ENCODE measurements at places on chromosomes 11 and 22.

DNA sequence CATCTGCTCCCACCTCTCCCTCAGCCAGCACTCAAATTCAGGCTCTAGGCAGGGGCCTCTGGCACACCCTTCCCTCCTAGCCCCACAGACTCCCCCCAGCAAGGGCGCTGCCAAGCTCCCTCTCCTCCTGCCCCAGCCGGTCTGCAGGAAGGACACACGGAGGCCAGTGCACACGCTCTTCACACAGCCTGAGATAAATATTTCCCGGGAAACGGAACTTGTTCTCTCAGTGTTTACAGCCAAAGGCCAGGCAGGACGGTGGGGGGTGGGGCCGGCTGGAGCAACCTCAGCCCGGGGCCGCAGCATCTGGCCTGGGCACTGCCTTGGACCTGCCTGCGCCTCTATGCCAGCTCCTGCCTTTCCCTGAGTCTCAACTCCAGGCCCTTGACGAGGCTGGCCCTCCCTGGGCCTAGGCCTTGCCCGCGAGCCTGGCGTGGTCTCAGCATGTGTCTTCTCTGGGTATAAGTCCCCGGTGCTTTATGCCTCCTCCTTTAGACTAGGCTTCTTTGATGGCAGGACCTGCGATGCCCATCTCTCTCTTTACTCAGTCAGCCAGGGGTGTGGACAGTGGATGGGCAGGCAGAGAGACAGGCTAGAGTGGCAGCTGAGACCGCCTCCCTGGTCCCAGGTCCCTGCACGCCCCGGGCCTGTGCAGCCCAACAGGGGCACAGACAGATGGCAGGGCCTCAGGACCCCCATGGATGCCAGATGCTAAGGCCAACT lies 48.4 kb downstream of the PDE2A start:
- no peak overlapping the region for H3K4me3 ChIP-seq
- H3K27ac ChIP-seq = no peak overlapping the region
- H3K36me3 ChIP-seq = no peaks in the 10 kb centered on the region
- H3K27me3 ChIP-seq = no peaks in the 10 kb centered on the region
- DNase-seq = no peak

DNA sequence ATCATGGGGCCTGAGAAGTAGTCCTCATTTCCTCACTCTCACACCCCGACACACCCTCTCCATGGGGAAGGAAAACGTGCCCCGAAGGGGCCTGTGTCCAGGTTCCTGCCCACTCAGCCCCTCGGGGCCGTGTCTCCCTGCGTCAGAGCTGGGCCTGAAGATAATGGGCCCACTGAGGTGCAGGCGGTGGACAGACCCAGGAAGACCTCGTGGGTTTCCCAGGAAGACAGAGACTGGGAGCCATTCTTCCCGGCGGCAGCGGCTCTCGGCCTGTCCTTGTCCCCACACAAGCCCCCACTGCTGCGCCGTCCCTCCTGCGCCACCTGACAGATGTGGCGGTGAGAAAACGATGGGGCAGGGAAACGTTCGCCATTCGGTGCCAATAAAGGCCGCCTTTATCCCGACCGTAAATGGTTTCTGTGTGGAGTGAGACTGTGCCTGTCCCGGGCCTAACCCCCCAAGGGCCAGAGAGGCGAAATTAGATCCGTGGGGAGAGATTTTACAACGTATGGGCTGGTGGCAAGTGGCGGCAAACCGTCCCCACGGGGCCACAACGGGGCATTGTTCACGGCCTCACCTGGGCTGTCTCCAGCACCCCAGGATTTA lies 89.0 kb downstream of the CDKN1C start:
- no peak overlapping the region for H3K27ac ChIP-seq
- no peaks in the 10 kb centered on the region for H3K36me3 ChIP-seq
- peaks cover 12% of the 10 kb centered on the region for H3K27me3 ChIP-seq
- no peak overlapping the region for H3K4me3 ChIP-seq

DNA sequence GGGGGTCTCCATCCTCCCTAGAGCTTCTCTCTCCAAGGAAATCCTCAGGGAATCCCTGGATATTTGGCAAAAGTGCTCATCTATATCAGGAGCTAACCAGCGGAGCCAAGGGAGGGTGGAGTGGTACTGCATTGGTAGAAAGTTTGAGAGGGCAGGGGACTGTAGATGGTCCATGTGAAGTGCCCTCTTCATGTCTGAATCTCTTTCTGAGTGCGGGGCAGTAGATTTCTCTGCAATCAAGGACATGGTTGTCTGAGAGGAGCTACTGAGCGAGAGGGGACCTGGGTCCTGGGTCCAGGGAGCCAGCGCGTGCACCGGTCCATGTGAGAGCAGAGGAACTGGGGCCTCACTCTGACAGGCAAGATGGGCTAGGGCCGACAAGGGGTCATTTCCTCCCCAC lies 701 bp downstream of the DIXDC1 start:
- no peaks in the 10 kb centered on the region for H3K36me3 ChIP-seq
- H3K27ac ChIP-seq = no peak overlapping the region
- 0 out of 2 replicates have a peak, but pooled peaks cover 3% of the 10 kb centered on the region for H3K27me3 ChIP-seq
- H3K4me1 ChIP-seq = 0 out of 2 replicates have a peak, but pooled peaks cover 8% of the 10 kb centered on the region
- H3K4me3 ChIP-seq = no peak overlapping the region

- H3K36me3 ChIP-seq = no peaks in the 10 kb centered on the region
- H3K4me1 ChIP-seq = no peaks in the 10 kb centered on the region
- no peak for DNase-seq
- H3K27ac ChIP-seq = no peak overlapping the region
- no peaks in the 10 kb centered on the region for H3K27me3 ChIP-seq
Observed at GRCh38 chr11:76553554-76554476, 109.0 kb downstream of the EMSY start.

DNA sequence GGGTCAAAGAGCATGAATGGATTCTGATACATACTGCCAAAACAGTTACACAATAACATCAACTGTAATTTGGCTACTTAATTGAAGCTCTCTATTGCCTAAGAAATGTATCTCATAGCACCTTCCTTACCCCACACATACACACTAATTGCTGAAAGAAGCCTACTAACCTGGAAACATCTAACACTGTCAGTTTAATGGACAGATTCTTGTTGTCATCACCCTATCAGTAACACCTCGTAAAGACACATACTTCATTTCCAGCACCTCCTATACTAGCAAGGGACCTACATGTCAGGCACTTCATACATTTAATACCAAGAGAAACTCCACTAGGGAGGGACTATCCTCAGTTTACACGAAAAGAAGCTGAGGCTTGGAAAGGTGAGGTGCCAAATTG lies 9.9 kb downstream of the NAP1L4 start:
- no peak for DNase-seq
- no peaks in the 10 kb centered on the region for H3K27me3 ChIP-seq
- H3K36me3 ChIP-seq = no peaks in the 10 kb centered on the region
- H3K4me3 ChIP-seq = no peak overlapping the region

GRCh38 chr22:37681556-37682049 lies 4.5 kb upstream of the NOL12 start:
- H3K4me1 ChIP-seq = peaks cover 40% of the 10 kb centered on the region
- no peak overlapping the region for H3K27ac ChIP-seq
- no peak overlapping the region for H3K4me3 ChIP-seq

- H3K4me1 ChIP-seq = no peaks in the 10 kb centered on the region
- H3K36me3 ChIP-seq = no peaks in the 10 kb centered on the region
- no peak overlapping the region for H3K27ac ChIP-seq
- no peaks in the 10 kb centered on the region for H3K27me3 ChIP-seq
- DNase-seq = no peak
Observed at GRCh38 chr11:99973993-99974392, 713.1 kb upstream of the ARHGAP42 start.

DNA sequence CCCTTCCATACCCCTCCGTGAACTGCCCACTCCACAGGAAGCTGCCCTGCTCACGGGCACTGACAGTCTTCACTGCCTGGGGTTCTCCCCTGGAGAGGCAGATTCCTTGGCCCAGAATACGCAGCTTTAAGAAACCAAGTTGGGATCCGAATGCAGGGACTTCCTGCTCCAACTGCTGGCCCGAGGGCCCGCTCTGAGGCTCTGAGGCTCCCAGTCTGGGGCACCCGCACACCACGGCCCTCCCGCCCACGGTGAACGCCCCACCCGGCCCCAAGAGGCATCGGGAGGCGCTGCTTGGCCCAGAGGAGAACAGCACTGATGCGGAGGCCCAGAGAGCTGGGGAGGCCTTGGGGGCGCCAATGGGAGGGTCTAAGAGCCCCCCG lies 42.3 kb downstream of the IGF2 start:
- peaks cover 17% of the 10 kb centered on the region for H3K4me1 ChIP-seq
- no peaks in the 10 kb centered on the region for H3K36me3 ChIP-seq
- H3K4me3 ChIP-seq = no peak overlapping the region

DNA sequence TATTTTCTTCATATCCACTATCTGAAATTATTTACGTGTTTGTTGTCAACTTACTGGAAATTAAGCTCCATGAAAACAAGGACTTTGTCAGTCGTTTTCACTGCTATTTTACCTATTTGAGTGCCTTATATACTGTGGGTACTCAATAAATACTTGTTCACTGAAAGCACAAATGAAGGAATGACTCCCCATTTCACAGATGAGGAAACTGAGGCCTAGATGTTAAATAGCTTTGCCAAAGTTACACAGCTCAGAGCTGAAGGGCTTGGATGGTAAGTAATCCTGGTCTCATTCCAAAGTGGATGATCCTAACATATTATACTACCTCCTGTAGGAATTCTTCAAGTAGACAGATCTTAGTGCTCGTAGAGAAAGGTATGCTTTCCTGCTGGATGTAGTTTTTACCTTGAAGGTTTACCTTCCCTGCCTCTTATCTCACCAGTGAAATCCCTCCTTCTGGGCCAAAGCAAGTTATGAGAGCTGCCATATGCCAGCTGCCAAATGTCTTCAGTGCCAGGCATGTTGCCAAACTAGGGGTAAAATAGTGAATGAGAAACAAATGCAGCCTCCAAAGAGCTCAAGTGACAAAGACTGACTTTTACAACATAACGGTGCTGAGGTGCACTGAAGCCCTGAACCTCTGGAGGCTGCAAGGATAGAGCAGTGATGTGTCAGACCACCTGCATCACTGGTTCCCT lies 129.7 kb downstream of the TRIM44 start:
- H3K36me3 ChIP-seq = peaks cover 10% of the 10 kb centered on the region
- no peaks in the 10 kb centered on the region for H3K27me3 ChIP-seq
- DNase-seq = no peak
- peaks cover 38% of the 10 kb centered on the region for H3K4me1 ChIP-seq

DNA sequence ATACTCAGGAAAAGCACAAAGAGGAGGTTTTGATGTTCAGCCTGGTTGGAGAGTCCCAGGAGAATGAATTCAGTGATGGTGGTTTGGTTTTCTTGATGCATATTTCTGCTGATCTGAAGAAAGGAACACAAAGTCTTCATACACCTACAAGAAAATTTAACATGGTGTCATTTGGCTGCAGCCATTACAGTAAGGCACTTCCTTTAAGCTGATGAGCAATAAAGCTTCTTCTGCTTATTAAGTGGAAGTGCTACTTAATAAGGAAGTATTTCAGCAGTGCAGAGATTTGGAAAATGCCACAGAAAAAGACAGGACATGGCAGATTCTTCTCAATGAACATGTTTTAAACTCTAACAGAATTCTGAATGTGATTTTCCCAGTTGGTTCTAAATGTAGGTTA lies at the start of gene OR1S2:
TSS of gene OR1S2 (minus strand) at position 101 of the 400 bp plus-strand sequence. CDS start at position 101, 0 bp downstream.
- H3K27ac ChIP-seq = no peak within 1 kb of the TSS
- DNase-seq = no peak
- no peak within 1 kb of the TSS for H3K4me3 ChIP-seq
- no peaks in the 10 kb centered on the region for H3K36me3 ChIP-seq
- H3K4me1 ChIP-seq = no peaks in the 10 kb centered on the region

DNA sequence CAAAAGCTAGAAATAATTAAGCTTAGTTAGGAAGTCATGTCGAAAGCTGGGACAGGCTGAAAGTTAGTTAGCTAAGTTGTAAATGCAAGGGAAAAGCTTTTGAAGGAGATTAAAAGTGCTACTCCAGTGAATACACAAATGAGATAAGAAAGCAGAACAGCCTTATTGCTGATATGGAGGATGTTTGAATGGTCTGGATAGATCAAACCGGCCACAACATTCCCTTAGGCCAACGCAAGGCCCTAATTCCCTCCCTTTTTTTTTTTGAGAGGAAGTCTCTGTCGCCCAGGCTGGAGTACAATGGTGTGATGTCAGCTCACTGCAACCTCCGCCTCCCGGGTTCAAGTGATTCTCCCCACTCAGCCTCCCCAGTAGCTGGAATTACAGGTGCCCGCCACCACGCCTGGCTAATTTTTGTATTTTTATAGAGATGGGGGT lies 23.3 kb upstream of the WEE1 start:
- H3K4me1 ChIP-seq = no peaks in the 10 kb centered on the region
- no peak overlapping the region for H3K4me3 ChIP-seq
- no peaks in the 10 kb centered on the region for H3K36me3 ChIP-seq
- H3K27ac ChIP-seq = no peak overlapping the region
- H3K27me3 ChIP-seq = no peaks in the 10 kb centered on the region

DNA sequence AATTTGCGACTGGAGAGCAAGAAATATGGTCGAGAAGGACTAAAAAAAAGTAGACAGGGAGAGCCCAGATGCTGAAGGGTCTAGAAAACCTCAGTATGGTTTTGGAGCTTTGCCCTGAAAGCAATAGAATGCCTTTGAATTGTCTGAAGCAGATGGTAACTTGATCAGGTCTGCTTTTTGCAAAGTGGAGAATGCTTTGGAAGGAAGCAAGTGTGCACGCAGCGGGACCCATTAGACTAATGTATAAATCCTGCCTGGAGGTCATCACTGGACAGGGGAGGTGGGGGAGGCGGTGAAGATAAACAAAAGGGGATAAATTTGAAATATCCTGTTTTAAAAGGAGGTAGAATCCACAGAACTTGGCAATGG lies 757 bp upstream of the HINFP start:
- no peaks in the 10 kb centered on the region for H3K27me3 ChIP-seq
- peaks cover 12% of the 10 kb centered on the region for H3K36me3 ChIP-seq
- DNase-seq = no peak
- H3K4me1 ChIP-seq = peaks cover 18% of the 10 kb centered on the region
- H3K27ac ChIP-seq = peak overlapping the region; percentile 10
- peak overlapping the region; percentile 75 for H3K4me3 ChIP-seq

DNA sequence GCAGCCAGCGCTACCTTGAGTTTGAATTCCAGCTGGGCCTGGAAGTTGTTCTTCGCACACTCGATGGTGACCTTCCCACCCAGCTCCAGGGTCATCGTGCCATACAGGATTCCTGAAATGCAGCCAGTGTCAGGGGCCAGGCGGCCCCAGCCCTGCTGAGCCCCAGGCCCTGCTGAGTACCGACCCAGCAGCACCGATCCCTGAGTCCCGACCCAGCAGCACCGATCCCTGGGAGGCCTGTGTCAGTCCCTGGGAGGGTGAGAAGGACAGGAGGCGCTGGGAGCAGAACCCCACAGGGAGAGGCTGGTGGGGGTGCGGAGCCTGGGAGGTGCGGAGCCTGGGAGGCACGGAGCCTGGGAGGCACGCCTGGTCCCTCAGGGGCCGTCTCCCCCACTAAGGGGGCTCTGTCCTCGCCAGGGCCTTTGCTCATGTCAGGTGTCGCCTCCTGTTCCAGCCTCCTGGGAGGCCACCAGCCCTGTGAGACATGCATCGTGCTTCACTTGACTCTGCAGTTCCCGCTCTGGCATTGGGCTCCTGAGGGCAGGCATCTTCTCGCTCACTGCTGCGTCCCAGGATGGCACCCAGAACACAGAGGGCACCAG lies 37.1 kb upstream of the CARS1 start:
- H3K4me3 ChIP-seq = no peak overlapping the region
- DNase-seq = no peak
- H3K4me1 ChIP-seq = peaks cover 18% of the 10 kb centered on the region
- H3K36me3 ChIP-seq = no peaks in the 10 kb centered on the region
- H3K27ac ChIP-seq = no peak overlapping the region

- H3K4me3 ChIP-seq = no peak overlapping the region
- no peaks in the 10 kb centered on the region for H3K27me3 ChIP-seq
- H3K36me3 ChIP-seq = no peaks in the 10 kb centered on the region
- H3K4me1 ChIP-seq = no peaks in the 10 kb centered on the region
- no peak overlapping the region for H3K27ac ChIP-seq
- DNase-seq = no peak
Observed at GRCh38 chr11:95565724-95566141, 223.8 kb downstream of the FAM76B start.
